ENCODE measurements at places on chromosomes 16 and 17.
A peak's percentile ranks its signal among the peaks of the same experiment; 100 is the strongest.

DNA sequence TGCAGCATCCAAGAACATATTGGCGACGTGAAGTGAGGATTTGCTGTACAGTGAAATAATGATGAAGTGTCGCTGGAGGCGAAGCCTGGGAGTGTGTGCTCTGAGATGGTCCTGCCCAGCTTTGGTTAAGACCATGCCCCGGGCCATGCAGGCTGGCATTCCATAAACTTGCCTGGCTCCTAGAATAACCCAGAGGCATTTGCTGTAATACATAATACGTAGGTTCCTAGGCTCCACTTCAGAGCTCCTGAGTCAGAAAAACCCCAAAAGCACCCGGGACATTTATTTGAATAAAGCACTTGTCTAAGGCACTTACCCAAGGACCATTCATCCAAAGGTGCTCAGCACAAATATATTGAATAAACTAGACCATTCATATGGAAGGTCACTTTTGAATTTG lies 279.3 kb downstream of the ABCC12 start:
- DNase-seq: no peak

DNA sequence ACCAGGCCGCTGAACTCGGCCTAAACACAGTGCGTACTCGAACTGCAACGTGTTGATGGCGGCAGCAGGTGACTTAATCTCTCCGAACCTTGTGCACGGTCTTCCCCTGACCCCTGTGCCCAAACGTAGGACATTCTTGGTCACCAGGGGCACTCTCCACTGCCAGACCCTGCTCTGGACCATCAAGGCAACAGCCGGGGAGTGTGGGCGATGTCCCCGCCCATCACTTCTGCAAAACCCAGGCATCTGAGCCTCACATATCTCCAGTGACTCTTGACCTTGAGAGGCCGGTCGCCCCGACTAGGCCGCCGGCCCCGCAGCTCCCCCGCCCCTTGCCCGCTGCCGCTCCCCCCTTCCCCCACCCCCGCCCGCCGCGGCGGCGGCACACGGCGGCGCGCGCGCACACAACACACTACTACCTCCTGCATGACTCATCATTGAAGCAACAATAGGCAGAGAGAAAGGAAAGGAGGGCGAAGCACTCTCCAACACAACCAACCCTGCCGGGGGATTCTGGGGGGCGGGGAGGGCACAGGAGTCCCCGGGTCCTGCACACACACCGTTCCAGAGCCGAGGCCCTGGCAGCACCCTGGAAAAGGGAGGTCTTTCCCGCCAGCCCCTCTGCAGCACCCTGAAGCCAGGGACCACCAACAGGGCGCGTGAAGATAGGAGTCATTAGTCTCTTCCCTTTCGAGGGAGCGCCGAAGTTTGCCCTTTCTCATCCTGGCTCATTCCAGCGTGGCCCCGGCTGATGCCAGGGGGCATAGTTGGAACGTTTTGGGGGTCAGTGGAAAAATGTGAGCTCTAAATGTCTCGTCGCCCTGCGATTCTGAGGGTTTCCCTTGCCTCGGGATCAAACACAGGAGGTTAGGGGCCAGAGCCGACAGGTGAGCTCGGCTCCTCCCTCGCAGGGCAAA lies 1.9 kb downstream of the MNT start:
- DNase-seq: peak; percentile 71

- DNase-seq: no peak
Measured at GRCh38 chr17:38709864-38710603, 5.0 kb downstream of the MLLT6 start.

DNA sequence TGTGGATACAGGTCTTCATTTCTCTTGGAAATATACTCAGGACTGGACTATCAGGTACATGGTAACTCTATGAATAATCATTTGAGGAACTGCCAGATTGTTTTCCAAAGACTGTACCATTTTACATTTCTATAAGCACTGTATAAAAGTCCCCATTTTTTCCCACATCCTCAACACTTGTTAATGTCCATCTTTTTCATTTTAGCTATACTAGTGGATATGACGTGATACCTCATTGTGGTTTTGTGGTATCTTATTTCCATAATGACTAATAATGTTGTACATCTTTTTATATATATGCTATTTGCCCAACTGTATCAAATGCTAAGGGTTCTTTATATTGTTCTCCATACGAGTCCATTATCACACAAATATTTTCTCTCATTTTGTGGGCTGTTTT lies 22.9 kb downstream of the NUP88 start:
- DNase-seq: no peak

DNA sequence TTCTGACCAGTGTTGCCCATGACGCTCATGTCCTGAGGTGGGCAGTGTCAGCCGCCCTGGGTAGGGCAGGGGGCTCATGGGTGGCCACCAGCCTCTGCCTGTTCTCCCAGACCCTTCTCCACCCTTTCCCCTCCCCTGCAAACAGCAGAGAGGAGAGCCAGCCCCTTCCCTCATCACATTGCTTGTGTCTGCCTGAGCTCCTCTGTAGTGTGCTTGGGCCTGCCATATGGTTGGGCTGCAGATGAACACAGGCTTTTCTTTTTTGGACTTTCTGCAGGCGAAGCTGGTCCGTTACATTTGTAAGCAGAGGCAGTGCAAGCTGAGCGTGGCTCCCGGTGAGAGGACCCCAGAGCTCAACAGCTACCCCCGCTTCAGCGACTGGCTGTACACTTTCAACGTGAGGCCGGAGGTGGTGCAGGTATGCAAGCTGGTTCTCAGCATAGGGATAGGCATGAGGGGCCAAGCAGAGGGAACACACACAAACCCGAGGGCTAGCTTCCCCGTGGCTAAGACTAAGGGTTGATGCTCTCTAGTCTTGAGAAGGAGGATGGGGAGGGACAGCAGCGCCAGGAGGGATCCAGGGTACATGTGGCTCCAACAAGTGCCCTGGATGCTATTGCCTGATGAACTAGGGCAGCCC lies 80.6 kb upstream of the LGALS9 start:
- DNase-seq: no peak

- no peak for DNase-seq
Measured at GRCh38 chr16:70805380-70805779, 4.4 kb upstream of the VAC14 start.

DNA sequence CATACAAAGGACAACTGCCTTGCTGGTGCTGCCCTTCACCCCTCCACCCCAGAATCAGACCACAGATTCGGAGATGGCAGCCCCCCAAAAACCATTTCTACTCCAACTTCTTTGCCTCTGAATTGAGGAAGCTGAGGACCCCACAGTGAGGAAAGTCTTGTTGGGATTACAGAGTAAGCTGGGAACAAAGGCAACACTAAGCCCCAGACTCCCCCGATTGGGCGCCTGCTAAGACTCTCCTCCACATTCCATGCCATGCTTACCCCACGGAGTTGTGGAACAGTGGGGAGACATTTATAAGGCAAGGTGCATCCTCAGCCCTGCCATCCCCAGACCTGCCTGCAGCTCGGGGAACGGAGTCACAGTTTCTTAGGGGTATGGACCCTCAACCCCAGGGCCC lies 1.9 kb downstream of the GIT1 start:
- DNase-seq: no peak
